GM12892 (cell line): ENCODE measurements at places on chromosomes 11 and 22.

GRCh38 chr11:121282886-121283502 is 9.6 kb upstream of the SC5D start:
- DNase-seq: no peak

- DNase-seq: no peak
Observed at GRCh38 chr11:107969219-107969618, 39.5 kb upstream of the CUL5 start.

DNA sequence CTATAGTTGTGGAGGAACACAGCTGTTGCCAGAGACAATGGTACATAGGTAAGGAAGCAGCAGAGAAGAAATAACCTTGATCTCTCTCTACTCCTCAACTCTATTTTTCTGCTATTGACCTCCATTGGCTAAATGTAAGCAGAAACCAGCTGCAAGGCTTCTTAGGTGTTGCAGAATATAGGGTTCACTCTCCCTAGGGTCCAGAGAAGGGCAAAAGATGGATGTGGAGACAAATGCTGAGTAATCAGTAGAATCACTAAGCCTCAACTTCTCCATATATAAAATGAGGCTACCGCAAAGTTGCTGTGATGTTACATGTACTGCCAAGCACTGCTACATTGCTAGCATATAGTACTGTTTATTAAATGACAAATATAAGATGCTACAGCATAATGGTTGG is 120.6 kb downstream of the PDE3B start:
- DNase-seq: no peak

GRCh38 chr11:6022956-6023355 is 7.6 kb downstream of the OR56A1 start:
- no peak for DNase-seq

- DNase-seq: no peak
Observed at GRCh38 chr11:26018336-26018735, 313.6 kb upstream of the ANO3 start.

DNA sequence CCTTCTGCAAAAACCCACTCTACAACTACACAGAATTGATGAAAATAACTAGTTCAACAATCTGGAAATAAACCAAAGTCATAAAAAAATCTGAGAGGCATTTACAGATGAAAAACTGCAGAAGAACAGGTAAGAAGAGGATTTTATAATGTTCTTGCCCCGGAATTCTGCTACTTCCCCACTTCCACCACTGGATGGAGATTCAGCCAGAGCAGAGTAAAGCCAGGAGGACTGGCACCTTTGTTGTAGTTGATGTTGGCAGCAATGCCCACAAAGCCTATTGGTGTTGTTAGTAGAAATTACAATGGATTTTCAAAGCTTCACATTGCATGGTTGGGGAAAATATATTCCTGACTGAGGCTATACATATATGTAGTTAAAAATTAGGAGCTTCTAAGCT is 640.2 kb downstream of the LRRC4C start:
- no peak for DNase-seq

DNA sequence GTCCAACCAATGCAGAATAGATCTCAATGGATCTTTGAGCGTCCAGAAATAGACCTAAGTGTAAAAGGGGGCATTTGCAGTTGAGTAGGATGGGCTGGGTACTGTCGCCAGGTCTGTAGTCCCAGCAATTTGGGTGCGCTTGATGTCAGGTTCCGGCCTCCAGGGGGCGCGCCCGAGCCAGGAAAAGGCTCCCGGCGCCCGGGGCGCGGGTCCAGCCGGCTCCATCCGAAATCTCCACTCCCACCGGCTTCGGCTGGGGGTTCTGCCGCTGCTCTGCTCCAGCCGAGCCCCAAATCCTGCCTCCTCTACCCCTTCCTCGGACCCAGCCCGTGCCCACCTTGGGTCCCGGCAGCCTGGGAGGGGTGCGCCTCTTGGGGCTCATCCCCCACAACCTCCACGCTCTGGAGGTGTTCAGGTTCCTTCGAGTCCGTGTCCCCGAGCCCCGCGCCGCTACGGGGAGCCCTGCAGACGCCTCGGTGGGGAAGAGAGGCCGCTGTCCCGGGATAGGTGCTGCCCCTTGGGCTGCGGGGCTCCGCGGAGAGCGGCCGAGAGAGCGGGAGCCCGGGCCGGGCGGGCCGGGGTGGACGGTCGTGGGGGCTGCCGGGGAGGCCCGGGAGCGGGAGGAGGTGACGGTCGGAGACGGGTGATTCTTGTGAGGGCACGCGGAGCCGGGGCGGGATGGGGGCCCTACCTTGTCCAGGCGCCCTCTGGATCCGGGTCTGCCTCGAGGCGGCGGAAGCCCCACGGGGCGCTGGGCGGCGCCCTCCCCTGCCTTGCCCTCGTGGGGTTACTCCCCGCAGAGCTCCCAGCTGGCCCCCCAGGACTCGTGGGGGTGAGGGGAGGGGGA is 13.0 kb upstream of the CYB5R3 start:
- peak; percentile 86 for DNase-seq
